ENCODE measurements at places on chromosomes 12 and 14.
A peak's percentile ranks its signal among the peaks of the same experiment; 100 is the strongest.

- DNase-seq, result no peak
Observed at GRCh38 chr12:59431266-59431665, 164.6 kb upstream of the SLC16A7 start.

GRCh38 chr12:114638790-114639435 is 45.1 kb downstream of the TBX3 start:
- no peak for DNase-seq

- DNase-seq, result no peak
Observed at GRCh38 chr12:42163913-42164312, 19.2 kb upstream of the GXYLT1 start.

DNA sequence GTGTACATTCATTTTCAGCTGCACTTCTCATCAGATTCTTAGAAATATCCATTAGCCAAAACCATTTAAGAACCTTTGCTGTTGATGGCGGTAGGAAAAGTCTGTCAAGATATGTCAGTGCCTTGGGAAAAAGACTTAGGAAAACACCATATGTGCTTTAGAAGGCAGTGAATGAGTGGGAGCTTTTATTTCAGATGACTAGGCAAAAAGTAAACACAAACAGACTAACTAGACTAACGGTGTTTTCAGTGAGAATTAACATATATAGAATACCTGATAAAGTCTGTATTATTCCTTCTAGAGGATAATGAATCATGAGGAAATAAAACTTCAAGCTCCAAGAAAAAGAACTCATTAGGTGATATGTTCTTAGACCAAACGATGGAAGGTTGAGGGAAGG is 418.9 kb downstream of the NAV3 start:
- DNase-seq, result no peak

DNA sequence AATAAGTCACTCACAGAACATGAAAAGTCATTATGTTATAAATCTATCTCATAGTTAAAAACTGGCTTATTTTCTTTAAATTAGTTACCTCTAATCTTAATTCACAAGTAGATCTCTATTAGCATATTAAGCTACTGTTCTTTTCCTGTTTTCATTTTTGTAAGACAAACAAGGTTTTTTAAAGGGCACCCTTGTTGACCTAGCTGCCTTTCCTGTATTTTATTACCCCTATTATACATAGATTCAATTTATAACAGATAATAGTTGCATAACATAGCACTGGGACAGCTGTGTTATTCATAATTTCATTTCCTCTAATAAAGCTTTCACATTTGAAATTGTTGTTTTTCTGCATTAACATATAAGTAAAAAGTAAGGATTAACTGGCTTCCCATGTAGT is 1500.7 kb upstream of the FLRT2 start:
- DNase-seq, result no peak

GRCh38 chr12:66602483-66603143 is 76.3 kb downstream of the GRIP1 start:
- DNase-seq, result no peak

DNA sequence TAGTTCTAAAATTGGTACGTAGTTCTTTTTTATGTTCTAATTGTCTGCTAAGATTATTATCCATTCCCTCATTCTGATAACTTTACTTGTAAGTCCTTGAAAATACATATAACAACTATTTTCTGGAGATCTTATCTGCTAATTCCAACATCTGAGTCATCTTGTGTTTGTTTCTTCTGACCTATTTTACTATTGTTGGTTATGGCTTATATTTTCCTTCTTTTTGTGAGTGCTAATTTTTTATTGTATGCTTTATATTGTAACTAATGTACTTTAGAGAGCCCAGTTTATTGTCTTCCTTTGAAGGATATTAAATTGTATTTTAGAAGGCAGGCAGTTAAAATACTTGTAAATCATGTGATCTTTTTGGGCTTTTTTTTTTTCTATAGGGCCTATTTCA is 149.3 kb upstream of the LRFN5 start:
- no peak for DNase-seq

GRCh38 chr14:92641306-92641705 is 107.1 kb downstream of the LGMN start:
- no peak for DNase-seq

DNA sequence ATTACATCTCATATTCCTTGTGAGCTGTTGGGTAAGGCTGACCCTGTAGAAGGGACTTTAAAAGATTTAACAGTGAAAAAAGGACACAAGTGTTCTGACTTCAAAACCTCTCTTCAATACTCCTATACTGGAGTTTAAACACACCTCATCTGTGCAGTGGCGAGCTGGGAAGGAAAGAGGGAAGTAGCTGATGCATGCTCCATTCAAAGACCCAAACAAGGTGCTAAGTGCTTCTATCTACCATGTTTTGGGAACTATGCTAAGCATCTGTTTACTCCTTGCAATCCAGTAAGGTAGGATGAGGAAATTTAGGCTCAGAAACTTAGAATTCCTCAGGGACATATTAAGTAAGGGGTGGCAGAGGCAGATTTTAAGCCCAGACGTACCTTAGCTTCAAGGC is 16.4 kb upstream of the DNM1L start:
- DNase-seq, result no peak

- DNase-seq, result peak; percentile 73
Observed at GRCh38 chr14:85572845-85573244, 42.9 kb downstream of the FLRT2 start.

GRCh38 chr12:58533652-58534051 is 386.7 kb downstream of the LRIG3 start:
- peak; percentile 63 for DNase-seq

- DNase-seq, result no peak
Observed at GRCh38 chr12:114656906-114657596, 26.9 kb downstream of the TBX3 start.

DNA sequence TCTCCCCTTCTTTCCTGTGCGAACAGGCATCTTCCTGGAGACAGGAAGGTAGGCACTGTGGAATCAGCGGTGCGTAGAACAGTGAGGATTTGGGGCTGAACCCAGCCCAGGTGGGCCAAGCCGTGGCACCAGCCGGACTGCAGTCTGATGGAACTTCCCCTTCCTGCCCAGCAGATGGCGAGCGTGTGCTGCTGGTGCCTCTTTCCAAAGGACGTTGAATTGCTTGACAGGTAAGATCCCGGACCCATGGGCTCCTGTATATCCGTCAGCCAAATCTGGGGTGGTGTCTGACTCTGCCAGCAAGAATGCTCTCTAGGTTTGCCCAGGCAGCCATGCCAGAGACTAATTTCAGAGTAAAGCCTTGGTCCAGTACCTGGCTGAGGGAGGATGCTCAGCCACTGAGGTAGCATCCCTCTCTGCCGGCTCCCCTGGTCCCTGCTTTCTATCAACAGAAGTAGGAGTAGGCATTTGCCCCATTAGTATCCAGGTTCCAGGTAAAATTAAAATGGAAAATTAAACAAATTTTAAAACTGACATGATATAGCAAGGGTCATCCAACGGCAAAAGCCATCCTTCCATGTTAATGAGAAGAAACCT is 21.1 kb upstream of the KCNA5 start:
- peak; percentile 61 for DNase-seq

DNA sequence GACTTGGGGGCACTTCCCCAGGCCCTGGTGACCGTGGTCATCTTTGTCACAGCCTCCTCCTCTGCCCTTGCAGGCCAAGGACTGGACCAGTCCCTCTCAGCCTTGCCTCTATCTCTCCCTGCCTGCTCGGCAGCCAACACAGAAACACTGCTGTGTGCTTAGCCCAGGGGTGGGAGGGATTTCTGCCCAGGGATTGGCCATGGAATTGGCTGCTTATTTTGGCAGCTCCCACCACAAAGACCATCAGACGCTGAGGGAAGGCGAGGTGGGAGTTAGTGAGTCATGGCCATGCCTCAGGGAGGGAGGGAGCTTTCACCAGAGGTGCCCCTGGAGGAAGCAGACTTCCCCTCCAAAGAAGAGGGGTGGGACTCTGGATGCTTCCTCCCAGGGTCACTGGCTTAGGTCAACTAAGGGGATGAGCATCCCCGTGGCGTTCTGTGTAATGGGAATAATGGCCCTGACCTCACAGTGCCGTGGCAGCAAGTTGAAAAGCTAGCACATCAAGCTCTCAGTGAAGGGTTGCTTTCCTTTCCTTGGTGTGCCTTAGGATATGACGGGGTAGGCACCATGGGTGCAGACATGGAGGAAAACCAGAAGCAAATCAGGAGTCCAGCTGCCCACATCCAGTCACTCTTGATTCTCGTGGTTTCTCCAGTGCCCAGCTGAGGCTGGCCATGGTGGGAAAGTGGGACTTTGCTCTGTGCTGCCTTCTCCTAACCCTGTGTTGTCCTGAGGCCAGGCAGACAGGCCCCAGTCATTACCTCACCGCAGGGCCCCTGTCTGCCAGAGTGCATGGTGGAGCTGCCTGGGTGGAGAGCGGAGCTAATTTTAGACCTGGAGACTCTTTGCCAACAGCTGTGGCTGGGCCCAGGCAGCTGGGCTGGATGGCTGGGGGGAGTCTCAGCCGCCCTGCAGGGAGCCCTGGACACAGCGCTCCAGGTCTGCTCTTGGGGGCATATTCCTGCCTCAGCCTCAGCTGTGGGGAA is 21.4 kb downstream of the B4GALNT3 start:
- DNase-seq, result no peak

DNA sequence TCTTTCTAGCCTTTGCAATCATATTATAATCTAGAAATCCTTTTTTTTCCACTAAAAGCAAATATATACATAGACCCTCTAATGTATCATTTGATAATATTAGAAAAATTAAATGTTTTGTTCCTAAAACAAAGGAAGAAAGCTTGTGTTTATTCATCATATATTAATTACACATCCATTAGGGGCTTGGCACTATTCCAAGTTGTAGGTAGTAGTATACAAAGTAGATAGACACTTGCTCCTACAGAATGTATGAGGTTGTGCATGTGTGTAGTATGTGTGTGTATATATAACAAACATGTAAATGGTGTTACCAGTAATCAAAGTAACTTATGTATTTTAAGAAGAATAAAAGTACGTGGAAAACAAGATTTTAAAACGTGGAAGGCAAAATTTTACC is 15.0 kb upstream of the KCNMB4 start:
- DNase-seq, result no peak

DNA sequence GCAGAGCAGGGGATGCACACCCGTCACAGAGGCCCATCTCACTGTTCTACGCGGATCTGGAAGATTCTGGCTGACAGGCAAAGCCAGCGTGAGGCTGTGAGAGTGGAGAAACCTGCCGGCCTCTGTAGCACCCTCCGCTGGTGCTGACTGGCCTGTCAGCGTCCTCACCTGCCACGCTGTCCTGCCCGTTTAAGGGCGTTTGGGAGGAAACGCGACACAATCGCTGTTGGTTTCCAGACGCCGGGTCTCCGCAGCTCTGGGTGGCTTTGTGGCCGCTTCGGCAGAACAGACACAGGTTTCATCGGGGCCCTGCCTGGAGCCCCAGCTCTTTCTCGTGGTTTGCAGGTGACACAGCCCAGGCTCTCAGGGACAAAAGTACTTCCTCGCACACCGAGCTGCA is 70.6 kb downstream of the NOC4L start:
- DNase-seq, result no peak

DNA sequence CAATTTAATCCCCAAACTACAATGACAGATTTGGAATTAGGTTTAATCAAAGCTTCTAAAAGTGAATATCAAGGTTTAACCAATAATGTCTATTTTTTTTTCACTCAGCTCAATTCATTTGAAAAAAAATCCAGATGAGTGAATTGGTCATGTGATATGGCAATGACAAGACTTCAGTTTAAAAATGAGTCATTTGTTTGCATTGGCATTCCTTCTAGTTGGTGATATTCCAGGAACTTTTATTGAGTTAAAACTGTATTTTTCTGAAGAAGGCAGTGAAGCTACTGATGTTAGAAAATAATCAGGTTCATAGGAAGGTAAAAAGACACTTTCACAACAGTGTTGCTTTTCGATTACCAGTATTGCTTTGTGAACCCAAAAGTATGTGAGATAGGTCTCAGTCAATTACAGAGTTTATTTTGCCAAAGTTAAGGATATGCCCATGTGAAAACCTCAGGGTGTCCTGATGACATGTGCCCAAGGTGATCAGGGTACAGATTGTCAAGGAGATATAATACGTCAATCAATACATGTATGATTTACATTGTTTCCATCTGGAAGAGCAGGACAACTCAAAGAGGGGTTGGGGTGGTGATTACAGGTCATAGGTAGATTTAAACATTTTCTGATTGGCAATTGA is 1214.9 kb downstream of the GALC start:
- no peak for DNase-seq

GRCh38 chr12:62698701-62699101 is 232.1 kb downstream of the MON2 start:
- peak; percentile 54 for DNase-seq
